ENCODE measurements at places on chromosomes 3 and 15.

DNA sequence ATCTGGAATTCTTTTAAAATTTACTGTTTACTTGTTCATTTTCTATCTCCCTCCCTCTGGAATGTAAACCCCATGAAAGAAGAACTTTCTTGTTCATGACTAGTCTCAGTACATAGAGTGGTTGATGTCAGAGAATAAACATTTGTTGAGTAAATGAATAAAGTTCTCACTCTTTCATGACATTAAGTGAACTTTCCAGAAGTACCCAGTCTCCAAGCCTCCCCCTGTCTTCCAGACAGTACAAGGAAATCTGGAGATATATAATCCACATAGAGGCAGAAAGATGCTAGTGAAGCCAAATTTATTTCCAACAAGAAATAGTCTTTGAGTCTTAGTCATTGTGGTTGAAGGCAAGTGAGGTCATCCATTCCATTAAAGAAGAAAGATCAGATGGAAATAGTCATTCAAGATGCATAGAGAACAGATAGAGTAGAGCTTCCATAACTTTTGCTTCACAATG is 71.5 kb upstream of the GALNT15 start:
- DNase-seq: no peak

DNA sequence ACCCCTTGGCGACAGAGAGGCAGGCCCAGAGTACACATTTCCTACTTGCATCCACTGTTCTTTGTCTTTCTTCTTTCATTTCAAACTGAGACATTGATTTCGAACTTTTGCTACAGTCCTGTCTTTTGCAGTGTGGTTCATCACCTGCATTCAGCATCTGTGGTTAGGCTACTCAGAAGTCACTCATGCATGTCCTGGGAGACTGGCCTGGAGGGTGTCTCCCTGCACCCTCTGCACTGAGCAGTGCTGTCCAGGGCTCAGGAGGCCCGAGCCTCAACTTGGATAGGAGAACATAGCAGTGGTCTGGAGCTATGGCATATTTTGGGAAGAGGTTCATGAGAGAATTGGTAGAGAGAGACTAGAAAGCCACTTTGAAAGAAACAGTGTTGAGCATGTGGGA is 240.2 kb upstream of the TPRG1 start:
- no peak for DNase-seq

DNA sequence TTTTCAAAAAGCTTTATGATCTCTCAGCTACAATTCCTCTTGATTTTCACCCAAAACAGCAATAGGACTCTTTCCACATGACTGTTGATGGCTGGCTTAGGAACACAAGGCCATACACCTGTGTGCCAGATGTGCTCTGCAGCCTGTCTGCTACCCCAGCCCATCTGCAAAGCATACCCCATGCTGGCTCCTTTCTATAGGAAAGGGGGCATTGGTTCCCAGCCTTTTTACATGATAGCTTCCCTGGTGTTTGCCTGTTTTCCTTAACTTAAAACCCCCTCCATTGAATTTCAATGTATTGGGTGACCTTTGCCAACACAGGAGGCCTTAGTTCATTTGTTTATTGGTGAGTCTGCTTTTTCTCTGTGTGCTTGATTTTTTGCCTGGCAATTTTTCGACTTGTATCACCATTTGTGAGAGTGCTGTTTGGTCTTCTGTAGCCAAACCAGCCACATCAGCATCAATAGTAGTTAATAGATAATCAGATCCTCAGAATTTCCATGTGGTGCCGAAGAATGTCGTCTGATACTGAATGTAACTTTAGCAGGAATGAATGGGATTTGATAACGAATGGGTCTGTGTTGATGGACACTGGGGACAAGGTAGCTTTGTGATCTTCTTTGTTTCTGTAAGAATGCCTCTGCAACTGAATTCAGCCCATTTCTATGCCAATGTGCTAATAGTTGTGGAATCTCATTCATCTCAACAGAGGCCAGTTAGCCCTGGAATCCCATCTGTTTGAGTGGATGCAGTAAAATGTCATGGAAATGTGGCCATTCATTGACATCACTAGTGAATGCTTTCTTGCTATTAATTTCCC is 272.2 kb upstream of the RARB start:
- DNase-seq: no peak

GRCh38 chr15:80991421-80991820 is 1.8 kb upstream of the MESD start:
- DNase-seq: no peak

DNA sequence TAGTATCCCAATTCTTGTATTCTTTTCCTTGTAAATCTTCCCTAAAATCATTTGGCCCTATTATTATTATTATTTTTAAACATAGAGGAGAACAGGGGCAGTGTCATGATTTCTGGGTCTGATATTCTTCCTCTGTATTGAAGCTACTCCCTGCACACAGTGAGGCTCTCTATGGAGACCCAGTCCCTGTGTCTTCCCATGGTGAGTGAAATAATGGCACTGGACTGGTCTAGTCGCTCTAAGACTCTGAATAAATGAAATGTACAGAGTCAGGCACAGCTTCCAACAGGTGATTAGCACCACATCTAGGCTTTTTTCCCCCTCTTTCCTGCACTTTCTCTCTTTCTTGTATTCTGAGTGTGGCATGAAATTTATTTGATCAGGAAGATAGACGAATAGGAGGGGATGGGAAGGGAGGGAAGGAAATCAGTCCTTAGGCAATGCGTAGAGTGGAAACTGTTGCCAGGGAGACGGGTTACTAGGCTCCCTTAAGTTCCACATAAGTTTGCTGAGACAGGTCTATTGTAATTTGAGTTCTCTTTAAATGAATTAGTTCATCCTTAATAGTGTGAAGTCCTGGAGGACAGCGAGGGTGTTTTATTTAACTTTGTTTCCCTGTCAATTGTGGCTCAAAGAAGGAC is 49.0 kb upstream of the NDN start:
- DNase-seq: no peak

DNA sequence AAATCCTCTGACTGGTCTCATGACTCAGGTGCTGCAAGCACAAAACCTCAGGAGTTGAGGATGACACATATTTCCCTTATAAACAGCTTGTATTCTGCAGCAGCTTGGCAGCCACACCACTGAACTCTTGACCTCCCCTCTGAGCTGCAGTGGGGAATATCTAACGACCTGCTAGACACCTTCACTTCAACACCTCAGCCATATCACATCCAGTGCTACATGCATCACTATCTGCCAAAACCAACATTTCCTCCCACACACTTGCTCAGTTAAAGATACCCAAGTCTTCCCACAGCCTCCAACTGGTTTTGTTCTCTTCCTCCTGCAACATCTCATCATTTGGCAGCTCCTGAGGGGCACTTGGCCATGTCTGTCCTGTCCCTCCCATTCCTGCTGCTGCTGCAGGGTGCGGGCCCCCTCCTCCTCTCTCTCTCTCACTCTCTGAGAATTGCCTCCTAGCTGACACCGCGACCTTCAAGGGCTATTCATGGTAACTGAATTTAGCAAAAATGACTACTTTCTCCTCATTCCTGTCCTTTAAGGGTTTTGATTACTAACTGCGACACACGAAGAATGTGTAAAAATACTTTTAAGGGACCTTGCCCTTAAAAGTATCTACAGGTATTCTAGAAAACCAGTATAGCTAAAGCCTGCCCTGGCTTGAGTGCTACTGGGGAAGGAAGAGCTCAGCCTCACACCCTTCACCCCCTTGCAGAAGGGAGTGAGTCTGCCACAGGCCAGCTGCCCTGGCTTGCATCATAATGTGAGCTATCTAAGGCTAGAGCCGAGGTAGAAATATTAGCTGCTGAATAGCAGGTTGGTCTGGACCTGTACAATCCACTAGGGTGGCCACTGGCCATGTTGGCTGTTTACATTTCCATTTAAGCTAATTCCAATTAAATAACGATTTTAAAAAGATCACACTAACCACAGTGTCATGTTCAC is 5.0 kb upstream of the CCR9 start:
- DNase-seq: peak; percentile 17

- DNase-seq: no peak
These were observed 60.0 kb downstream of the NMNAT3 start for GRCh38 chr3:139617672-139618268.

GRCh38 chr15:101712078-101712477 is 12.2 kb downstream of the TARS3 start:
- DNase-seq: no peak

DNA sequence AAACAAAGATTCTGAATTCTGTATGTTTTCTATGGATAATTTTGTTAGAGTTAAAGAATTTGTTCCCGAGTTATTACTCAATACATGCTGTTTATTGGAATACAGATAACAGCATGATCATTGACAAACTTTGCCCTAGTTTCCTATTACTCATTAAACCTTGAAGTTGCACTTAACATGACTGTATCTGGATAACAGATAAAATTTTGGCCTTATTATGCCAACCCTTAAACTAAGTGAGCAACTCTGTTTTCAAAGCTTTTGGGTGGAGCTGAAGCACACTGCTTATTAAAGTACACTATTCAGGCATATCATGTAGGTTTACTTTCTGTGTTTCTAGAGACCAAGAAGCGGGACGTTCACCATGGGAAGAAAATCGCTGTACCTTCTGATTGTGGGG is at the start of gene AADAC:
Gene AADAC, plus strand, starts transcription at position 318 of the 400 bp plus-strand sequence. Its CDS starts 47 bp downstream, at position 365.
- no peak for DNase-seq

- no peak for DNase-seq
These were observed 46.7 kb downstream of the EMC4 start for GRCh38 chr15:34271493-34271892.

GRCh38 chr15:69012761-69013364 is 1.6 kb upstream of the NOX5 start:
- DNase-seq: no peak

DNA sequence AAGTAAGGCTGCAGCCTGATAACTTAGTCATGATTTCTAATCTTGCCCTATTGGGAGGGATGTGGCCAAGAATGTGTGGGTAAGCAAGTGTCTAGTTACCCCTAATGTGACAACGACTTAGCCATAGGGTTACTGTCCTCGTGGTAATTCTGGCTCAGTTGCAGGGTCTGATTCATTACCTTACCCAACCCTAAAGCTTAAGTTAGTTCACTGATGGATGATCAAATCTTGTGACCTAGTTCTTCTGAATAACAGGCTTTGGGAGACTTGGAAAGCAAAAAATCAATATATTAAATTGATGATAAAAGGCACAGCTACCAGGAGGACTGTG is 1.6 kb upstream of the INTS14 start:
- no peak for DNase-seq

- no peak for DNase-seq
These were observed 68.3 kb upstream of the GLCE start for GRCh38 chr15:69092159-69092558.

- DNase-seq: no peak
These were observed 162.2 kb downstream of the MEIS2 start for GRCh38 chr15:36938131-36938530.

GRCh38 chr3:71194785-71195184 is 388.7 kb downstream of the FOXP1 start:
- no peak for DNase-seq

DNA sequence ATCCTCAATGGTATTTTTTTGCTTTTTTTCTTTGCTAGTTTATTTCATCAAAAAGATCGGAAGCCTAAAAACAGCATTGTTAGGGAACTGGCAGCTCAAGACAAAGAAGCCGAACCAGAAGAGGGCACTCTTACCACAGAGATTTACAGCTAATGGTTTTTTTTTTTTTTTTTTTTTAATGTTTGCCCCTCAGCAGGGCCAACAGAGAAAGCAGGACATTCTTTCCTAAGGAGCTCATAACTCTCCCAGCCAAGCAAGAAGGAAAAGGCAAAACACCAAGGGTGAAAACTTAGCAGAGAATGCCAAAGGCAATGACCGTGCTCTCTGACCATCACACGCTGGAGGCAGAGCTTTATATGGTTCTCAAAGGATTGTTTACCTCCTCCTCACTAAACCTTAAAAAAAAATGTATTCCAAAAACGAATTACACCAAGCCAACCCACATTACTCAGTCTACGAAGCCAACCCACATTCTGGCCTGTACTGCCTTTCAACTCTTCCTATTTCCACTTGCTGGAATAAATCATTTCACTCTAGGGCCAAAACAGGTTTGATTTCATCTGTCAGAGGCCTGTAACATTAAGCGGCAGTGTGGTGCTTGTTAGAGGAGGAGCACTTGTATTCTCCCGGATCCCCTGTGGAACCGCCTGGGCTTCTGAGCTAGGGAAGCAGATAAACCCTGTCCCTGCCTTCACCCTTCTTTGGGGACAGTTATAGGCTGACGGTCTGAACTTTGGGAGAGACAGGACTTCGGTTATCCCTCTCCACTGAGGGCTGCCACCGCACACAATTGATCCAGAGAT is 35.6 kb upstream of the GYG1 start:
- no peak for DNase-seq

Measured in stimulated activated CD8-positive, alpha-beta memory T cell treated with anti-CD3 and anti-CD28 coated beads, Interleukin-4, amount 100 ng/mL, for 1 hour (primary cell).